ENCODE measurements at places on chromosomes 6 and 20. TPM values are rescaled to one million over a fixed set of nuclear protein-coding genes. Genes with fewer than 3 reads are reported as not detected.
A peak's percentile ranks its signal among the peaks of the same experiment; 100 is the strongest.

GRCh38 chr6:55669028-55669427 is 90.0 kb upstream of the HMGCLL1 start:
- no peaks in the 10 kb centered on the region for H3K27me3 ChIP-seq
- no peak for DNase-seq
- H3K4me1 ChIP-seq: no peaks in the 10 kb centered on the region
- H3K4me3 ChIP-seq: no peak overlapping the region

DNA sequence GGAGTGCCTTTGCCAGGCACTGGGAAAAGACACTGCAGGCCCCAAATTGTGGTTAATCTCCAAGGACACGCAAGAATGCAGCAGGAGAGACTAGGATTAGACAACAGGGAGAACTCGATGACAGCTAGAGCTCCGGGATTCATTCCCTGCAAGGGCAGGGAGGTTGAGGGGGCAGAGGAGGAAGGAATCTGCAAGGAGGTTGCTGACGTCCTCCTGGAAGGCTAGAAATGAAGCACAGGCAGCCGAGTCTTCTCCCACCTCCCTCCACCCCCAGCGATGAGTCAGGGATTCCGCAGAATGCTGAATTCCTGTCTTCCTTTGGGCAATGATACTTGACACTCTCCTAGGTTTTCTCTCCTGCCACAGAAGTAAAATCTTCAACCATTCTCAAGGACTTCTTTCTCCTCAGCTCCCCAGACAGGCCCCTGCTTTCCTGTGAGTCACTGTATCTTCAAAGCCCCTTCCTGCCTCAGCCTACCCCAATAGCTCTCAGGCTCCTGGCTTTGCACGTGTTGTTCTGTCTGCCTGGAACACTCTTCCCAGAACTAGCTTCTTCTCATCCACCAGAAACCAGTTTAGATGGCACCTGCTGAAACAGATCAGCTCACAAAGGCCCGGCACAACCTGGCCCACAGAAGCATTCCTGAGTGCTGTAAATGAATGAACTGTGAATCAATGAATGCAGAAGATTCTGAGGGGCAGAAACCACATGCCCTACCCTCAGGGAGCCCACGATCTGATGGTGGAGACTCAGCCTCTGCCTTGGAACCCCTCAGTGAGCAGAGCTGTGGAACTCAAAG is 85.6 kb downstream of the MRPL14 start:
- H3K4me3 ChIP-seq: no peak overlapping the region
- DNase-seq: no peak
- H3K27me3 ChIP-seq: no peaks in the 10 kb centered on the region
- H3K36me3 ChIP-seq: no peaks in the 10 kb centered on the region

Gene SEL1L2
- polyA plus RNA-seq: not detected

- H3K27ac ChIP-seq: no peak overlapping the region
- H3K4me3 ChIP-seq: no peak overlapping the region
- peaks cover 38% of the 10 kb centered on the region for H3K4me1 ChIP-seq
- DNase-seq: no peak
- H3K27me3 ChIP-seq: no peaks in the 10 kb centered on the region
- H3K36me3 ChIP-seq: no peaks in the 10 kb centered on the region
These were observed 63.4 kb upstream of the MRPS10 start for GRCh38 chr6:42280966-42281533.

GRCh38 chr6:81818901-81819361 is 66.5 kb upstream of the TENT5A start:
- H3K4me1 ChIP-seq: peaks cover 6% of the 10 kb centered on the region
- no peaks in the 10 kb centered on the region for H3K27me3 ChIP-seq
- H3K4me3 ChIP-seq: no peak overlapping the region
- no peaks in the 10 kb centered on the region for H3K36me3 ChIP-seq
- no peak overlapping the region for H3K27ac ChIP-seq

DNA sequence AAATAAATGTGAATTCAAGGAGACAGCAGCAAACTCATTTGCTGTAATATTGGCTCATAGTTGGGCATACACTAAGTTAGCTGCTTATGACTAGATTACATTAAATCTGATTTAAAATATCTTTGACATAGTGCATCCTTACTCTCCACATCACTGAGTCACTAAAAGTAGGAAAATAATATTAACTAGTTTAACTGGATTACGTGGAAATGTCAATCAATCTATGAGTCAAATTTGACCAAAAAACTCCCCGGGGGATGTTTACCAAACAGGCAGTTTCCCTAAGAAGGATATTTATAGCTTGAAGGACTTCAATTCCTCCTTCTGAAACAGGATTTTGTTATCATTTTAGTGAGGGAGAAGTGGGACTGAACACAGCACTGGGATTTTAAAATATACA is 366.5 kb downstream of the ESR1 start:
- no peak for DNase-seq
- H3K27me3 ChIP-seq: no peaks in the 10 kb centered on the region
- no peak overlapping the region for H3K27ac ChIP-seq

DNA sequence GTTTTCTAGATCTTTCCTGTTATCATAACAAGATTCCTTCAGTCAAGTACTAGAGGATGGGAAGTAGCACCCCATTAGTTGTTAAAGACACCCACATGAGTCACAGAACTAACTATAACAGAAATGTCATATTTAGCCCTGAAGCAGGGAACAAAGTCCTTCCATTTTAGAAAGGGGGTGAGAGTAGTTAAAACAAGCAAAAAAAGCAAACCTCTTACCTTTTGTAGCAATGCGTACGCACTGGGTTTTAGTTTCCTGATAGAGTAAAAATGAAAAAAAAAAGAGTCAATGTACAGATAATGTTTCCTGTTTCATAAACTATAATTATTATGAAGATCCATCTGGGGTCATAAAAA is 163.7 kb upstream of the THEMIS start:
- peaks cover 9% of the 10 kb centered on the region for H3K4me1 ChIP-seq
- no peak overlapping the region for H3K4me3 ChIP-seq
- peaks cover 22% of the 10 kb centered on the region for H3K36me3 ChIP-seq
- DNase-seq: peak; percentile 7

- peaks cover 7% of the 10 kb centered on the region for H3K4me1 ChIP-seq
- H3K27me3 ChIP-seq: no peaks in the 10 kb centered on the region
- no peak for DNase-seq
- no peak overlapping the region for H3K4me3 ChIP-seq
These were observed 34.7 kb downstream of the MAN1A1 start for GRCh38 chr6:119314885-119315272.

- no peak overlapping the region for H3K4me3 ChIP-seq
- H3K36me3 ChIP-seq: no peaks in the 10 kb centered on the region
- H3K4me1 ChIP-seq: peaks cover 7% of the 10 kb centered on the region
- H3K27ac ChIP-seq: no peak overlapping the region
- no peak for DNase-seq
- H3K27me3 ChIP-seq: no peaks in the 10 kb centered on the region
These were observed 34.8 kb upstream of the SIRPA start for GRCh38 chr20:1860446-1860845.

GRCh38 chr6:27839626-27840475 is 72.3 kb downstream of the OR2B2 start:
- peak overlapping the region; percentile 79 for H3K4me3 ChIP-seq
- peak overlapping the region; percentile 87 for H3K27ac ChIP-seq
- peak; percentile 75 for DNase-seq
- H3K27me3 ChIP-seq: no peaks in the 10 kb centered on the region

DNA sequence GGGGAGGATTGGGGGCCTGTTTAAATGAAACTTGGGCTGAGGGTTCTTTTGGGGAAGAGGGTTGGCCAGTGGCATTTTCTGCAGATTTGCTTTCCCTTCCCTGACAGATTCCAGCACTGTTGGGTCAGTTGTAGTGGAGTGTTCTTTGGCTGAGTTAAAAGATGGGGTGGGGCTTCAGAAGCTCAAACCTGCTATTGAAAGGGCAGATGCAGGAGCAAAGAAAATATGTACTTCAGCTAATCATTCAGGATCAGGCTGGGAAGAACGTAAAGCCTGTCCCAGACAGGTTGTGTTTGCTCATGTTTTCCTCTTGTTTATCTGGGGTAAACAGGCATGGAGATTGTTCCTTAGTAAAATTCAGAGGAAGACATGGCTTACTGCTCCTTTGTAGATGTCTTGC is 2.5 kb downstream of the SASH1 start:
- DNase-seq: no peak
- H3K27ac ChIP-seq: no peak overlapping the region
- no peak overlapping the region for H3K4me3 ChIP-seq
- no peaks in the 10 kb centered on the region for H3K27me3 ChIP-seq

Gene MAN1A1
- polyA plus RNA-seq: 123 TPM

GRCh38 chr6:151025076-151025475 is 159.6 kb downstream of the MTHFD1L start:
- no peak overlapping the region for H3K27ac ChIP-seq
- H3K4me3 ChIP-seq: no peak overlapping the region
- H3K36me3 ChIP-seq: no peaks in the 10 kb centered on the region
- no peaks in the 10 kb centered on the region for H3K27me3 ChIP-seq
- H3K4me1 ChIP-seq: no peaks in the 10 kb centered on the region

DNA sequence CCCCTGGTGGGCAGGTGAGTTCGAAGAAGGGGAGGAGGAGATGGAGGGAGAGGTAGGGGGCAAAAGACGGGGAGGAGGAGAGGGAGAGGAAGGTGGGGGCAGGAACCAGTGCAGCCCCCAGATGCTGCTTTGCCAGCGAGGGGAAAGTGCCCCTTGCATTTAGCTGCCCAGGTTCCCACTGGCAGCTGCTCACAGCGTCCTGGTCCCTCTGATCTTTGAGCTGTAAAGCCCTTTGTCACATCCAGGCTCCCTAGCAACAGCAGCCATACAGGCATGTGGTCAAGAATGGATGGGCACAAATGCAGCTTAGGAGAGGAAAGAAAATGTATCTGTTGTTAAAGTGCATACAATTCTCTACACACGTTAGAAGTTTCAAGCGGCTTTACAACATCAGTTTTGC is 160.9 kb downstream of the CD83 start:
- no peaks in the 10 kb centered on the region for H3K27me3 ChIP-seq
- no peak overlapping the region for H3K27ac ChIP-seq
- DNase-seq: no peak
- H3K36me3 ChIP-seq: no peaks in the 10 kb centered on the region
- no peaks in the 10 kb centered on the region for H3K4me1 ChIP-seq
- no peak overlapping the region for H3K4me3 ChIP-seq

- peak; percentile 85 for DNase-seq
- no peaks in the 10 kb centered on the region for H3K4me1 ChIP-seq
- no peaks in the 10 kb centered on the region for H3K36me3 ChIP-seq
- H3K27me3 ChIP-seq: no peaks in the 10 kb centered on the region
- no peak overlapping the region for H3K4me3 ChIP-seq
These were observed 12.9 kb upstream of the GFOD1 start for GRCh38 chr6:13500264-13500663.

Gene SLC23A2
- 11.3 TPM for polyA plus RNA-seq
